ENCODE measurements at places on chromosomes 7 and 10.

GRCh38 chr7:76515999-76516443 lies 5.7 kb downstream of the UPK3B start:
- no peak for DNase-seq

DNA sequence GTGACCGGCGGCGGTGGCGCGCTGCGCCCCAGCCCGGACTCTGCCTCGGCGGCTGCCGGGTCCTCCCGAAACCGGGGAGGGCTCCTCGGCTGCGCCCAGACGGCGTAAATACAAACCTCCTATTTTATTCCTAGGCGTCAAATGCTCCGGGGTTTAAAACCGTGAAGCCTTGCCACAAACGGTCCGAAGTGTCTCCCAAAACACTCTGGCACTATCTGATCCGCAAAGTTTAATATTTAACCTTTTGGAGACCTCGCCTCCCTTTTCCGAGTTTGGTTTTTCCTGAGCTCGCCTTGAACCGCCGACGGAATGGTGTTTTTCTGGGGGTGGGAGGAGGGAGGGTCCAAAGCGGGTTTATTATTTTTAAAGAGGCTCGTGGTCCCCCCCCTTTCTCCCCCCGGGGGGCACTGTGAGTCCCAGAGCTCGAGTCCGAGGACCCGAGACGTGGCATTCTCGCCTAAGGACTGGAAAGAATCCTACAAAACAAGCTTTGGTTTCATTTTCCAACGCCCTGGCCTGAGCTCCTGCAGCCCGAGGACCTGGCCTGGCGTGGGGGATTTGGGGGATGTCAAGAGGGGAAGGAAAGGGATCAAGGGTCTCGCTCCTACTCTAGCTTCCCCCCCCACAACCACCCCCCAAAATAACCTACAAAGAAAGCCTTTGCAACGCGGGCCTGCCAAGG lies 1.8 kb downstream of the TNRC18 start:
- no peak for DNase-seq

GRCh38 chr7:135808206-135808605 lies 59.6 kb upstream of the FAM180A start:
- no peak for DNase-seq

GRCh38 chr7:88109612-88110011 lies 110.2 kb downstream of the SRI start:
- DNase-seq = no peak

DNA sequence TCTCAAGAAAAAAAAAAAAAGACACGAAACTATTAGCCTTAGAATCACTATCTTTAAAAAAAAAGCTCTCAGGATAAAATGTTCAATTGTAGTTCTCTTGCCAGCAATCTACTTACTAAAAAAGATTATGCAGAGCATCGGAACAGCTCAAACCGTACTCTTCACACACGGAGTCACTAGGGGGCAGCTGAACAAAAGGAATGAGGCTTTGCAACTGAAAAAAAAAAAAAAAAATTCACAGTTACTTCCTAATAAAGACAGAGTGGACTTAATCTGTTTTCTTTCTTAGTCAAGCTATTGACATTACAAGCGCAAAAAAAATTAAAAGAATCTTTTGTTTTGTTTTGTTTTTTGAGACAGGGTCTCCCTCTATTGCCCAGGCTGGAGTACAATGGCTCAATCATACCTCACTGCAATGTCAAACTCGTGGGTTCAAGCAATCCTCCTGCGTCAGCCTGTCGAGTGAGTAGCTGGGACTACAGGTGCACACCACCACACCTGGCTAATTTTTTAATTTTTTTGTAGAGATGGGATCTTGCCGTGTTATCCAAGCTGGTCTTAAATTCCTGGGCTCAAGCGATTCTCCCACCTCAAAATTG lies 11.5 kb downstream of the PMS2 start:
- DNase-seq = no peak

GRCh38 chr7:57328457-57328856 lies 121.5 kb upstream of the ZNF716 start:
- no peak for DNase-seq

DNA sequence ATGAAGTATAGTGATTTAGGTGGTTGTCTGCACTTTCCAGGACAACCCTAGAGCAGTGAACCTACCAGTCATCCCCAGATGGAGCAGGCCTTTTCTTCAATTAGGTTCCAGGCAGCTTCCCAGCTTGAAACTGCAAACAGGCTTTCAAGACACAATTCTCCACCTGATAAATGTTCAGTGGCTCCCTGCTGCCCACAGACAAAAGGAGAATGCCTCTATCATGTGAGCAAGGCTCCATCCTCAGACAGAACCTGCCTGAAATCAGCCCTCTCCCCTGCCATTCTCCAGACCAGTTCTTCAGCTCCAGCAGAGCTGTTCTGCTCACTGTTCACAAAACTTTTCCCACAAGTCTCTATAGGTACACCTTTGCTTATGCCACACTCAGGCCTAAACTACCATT lies 22.1 kb downstream of the RELN start:
- no peak for DNase-seq

GRCh38 chr10:75772153-75772887 lies 340.9 kb downstream of the LRMDA start:
- DNase-seq = no peak

GRCh38 chr10:1567742-1568495 lies 169.4 kb downstream of the ADARB2 start:
- no peak for DNase-seq
